ENCODE measurements at places on chromosomes 1 and 21.

DNA sequence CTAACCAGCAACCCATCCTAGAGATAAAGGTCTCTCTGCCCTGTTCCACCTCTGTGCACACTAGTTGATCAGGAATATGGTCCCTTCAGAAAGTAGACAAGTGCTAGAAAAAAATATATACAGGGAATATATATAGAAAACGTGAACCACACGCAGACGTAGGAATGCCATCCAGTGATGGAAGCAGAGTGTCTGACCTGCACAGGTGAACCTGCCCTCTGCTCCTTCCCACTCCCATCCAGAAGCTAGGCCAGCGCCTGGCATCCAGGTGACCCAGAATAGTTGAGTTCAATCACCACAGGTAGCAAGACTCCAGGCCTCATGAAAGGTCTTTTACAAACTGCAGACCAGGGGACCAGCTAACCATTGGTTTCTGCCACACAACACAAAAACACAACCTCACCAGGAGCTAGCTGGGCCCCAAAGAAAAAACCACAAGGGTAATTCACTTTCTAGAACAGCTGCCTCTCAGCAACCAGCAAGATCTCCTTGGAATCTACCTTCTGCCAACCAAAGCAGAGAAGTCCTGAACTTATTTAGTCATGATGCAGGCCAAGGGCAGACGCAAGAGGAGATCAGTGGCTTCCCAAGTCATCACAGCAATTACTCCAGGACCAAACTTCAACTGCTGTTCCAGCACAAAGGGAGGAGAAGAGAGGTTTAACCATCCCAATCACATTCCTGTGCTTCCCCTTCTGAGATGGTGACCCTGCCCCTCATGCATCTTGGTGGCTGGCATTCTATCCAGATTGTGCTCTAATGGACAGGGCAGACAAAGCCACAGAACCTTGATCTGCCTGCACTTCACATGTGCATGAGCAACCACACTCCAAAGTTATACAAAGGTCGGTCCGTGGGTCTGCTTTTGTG, 53.0 kb downstream of the GPR161 start:
- no peak for DNase-seq

DNA sequence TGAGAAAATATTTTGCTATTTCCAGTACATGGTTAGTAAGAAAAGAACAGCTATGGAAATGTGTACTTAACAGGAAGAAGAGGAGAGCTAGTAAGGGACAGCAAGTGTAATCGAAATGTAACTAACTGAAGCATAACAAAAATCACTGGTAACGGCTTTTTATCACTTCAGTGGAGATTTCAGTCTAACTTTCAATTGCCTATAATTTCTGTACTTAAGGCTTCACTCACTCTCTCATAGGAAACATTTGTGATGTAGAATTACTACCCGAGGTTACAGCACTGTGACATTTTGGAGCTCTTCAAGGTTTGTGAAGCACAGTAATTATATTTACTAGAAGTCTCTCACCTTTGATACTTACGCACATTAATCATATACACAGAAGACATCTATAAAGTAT, 1119.1 kb downstream of the AMY1C start:
- DNase-seq, result no peak

- no peak for DNase-seq
These were observed 77.4 kb downstream of the RUNX1 start for GRCh38 chr21:34971656-34972055.

DNA sequence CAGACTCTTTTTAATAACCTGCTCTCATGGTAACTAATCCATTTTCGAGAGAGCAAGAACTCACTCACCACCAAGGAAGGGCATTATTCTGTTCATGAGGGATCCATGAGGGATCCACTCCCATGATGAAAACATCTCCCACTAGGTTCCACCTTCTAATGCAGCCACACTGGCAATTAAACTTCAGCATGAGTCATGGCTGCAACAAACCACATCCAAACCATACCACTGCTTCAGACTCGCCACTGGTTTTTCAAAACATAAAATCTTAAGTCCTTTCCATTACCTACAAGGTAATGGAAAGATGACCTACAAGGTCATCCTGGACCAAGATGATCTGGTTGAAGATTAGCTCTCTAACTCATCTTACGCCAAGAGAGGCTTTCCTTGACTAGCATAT, 405.1 kb downstream of the VAV3 start:
- no peak for DNase-seq

- no peak for DNase-seq
These were observed 21.3 kb downstream of the OVAAL start for GRCh38 chr1:180579961-180580611.

- DNase-seq, result no peak
These were observed 8.5 kb upstream of the S100B start for GRCh38 chr21:46613391-46613790.

DNA sequence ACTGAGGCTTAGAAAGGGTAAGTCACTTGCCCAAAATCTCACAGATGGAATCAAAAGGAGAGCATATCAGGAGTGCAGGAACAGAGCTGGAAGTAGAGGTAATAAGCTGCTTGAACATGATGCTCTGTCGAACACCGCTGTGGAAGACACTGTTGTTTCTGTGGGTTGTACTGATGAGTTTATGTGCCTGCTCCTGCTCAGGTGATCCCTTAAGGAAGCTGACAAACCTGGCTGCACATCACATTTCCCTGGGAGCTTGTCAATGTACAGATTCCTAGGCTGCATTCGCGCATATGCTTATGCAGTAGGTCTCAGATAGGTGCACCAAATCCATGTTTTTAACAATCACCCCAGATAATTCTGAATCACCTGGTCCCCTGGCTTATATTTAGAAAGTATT, 79.7 kb downstream of the ZNF326 start:
- no peak for DNase-seq

DNA sequence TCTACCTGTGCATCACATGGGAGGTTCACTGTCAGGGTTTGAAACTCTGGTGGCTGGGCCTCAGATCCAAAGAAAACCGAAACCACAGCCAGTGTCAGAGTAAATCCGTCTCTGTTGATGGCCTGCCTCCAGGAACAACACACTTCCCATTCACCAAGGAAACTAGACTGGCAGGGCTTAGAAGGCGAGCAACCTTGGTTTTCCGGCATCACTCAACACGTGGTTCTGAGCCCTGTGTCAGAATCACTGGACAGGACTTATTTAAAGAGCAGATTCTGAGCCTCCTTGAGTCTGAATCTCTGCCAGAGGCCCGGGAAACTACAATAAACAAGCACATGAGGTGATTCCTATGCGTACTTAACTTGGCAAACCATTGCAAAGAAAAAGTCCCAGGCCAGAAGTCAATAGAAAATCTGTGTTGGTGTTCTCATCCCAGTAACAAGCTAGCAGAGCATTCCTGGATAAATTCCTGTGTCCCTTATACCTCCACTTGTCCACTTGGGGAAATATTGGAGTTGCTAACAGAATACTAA, 70.0 kb downstream of the KCTD3 start:
- DNase-seq, result no peak

DNA sequence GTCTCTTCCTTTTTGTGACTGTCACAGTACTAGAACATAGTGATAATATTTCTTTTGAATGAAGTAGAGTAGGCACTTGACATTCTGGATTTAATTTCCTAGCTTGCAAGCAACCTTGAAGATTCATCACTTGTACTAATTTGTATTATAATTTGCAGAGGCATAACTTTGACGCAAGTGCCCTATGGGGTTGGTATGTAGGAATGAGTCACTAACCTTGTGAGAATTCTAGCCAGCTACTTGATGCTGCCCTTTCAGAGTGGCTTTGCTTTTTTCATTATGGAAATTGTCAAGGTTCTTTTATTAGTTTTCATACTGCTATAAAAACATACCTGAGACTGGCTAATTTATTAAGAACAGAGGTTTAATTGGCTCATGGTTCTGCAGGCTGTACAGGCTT, 13.7 kb upstream of the DPH5 start:
- DNase-seq, result no peak

GRCh38 chr1:11961230-11961629, 19.0 kb upstream of the MFN2 start:
- DNase-seq, result no peak

- no peak for DNase-seq
These were observed 55.7 kb downstream of the XCL2 start for GRCh38 chr1:168488138-168488537.

GRCh38 chr1:112522621-112523020, 13.9 kb downstream of the WNT2B start:
- no peak for DNase-seq

DNA sequence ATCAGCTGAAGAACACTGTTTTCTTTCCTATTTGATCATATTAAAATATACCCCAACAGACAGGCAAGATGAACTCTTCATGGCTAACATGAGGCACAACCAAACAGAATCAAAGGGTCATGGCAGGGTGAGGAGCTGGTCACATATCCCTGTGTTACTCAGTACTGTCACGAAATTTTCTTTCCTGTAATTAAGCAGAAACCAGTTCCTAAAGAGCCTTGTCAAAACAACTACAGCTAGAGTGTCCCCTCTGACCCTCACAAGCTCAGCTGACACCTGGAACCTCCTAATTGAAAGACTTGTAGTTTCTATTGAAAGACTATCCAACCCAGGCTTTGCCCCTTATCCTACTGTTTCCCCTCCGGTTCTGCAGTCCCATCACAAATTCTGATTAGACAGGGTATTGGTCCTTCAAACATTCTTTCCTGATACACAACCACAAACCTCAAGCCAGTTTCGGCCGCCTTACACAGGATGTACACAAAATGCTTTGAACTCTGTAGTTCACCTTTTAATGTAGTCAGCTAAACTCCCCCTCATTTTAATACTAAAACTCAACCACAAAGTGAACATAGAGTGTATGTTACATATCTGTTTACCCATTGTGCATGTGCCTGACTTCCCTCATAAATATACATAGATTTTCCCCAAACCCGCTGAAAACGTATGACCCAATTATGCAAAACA, 651.9 kb downstream of the MRPL39 start:
- no peak for DNase-seq

DNA sequence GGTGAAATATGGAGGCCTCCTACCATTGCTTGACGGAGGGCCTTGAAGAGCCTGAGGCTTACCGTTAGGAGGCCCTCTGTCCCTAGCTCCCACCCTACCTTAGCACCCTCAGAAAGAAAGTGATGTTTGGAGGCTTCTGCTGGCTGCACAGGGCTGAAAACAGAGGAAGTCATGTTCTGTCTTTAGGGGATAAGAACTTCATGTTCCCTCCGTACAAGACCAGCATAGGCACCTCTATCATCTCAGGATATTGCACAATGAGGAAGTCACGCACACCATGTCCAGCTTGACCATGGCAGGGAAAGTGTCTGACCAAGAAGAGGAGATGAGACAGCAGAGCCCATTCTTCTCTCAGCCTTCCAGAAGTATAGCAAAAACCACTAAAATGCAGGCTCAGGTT, 13.8 kb downstream of the ADORA3 start:
- DNase-seq, result no peak

- DNase-seq, result no peak
These were observed 35.5 kb downstream of the KIRREL1 start for GRCh38 chr1:158028969-158029368.

DNA sequence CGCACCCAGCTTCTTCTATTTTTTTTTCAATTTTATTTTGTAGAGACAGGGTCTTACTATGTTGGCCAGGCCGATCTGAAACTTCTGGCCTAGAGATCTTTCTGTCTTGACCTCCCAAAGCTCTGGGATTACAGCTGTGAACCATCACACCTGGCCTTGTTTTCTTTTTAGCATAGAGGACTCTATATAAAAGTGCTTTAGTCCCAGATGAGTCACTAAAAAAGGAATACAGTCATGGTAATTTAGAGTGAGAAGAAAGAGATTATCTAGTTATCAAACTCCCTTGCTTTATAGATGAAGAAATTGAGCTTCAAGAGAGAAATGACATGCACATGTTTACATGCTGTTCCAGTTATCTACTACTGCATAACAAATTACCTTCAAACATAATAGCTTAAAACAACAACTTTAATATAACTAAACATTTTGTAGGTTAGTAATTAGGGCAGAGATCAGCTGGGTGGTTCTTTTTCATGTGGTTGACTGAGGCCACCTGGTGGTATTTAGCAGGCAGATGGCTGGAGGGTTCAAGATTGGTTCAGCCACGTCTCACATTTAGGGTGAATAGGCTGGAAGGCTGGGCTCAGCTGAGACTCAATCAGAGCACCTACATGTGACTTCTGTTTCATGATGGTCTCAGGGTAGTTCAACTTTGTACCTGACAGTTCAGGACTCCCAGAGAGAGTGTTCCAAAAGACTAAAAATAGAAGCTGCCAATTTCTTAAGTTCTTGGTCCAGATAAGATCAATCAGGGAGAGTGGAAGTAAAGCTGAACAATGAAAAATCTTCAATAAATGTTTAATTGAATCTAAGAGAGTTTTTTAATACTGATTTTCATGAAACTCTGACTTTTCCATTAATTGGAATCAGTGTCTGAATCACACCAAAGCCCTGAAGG, 16.9 kb upstream of the MTF2 start:
- peak; percentile 37 for DNase-seq

DNA sequence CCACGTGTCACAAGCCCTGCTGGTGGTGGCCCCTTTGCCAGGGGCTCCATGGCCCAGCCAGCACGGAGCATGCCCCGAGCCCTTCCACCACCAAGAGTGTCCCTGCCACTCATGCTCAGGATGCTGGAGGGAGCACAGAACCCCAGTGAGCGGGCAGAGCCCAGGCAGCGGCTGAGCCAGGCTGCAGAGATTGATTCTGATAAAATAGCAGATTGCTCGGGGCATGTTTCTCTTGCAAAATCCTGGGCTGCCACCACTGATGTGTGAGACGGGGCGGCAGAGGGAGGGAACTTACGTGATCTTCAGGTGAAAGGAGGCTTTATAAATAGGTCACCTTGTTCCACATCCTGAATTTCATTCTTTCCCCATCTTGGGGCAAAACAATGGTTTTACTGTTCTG, 53.2 kb downstream of the SPSB1 start:
- no peak for DNase-seq

DNA sequence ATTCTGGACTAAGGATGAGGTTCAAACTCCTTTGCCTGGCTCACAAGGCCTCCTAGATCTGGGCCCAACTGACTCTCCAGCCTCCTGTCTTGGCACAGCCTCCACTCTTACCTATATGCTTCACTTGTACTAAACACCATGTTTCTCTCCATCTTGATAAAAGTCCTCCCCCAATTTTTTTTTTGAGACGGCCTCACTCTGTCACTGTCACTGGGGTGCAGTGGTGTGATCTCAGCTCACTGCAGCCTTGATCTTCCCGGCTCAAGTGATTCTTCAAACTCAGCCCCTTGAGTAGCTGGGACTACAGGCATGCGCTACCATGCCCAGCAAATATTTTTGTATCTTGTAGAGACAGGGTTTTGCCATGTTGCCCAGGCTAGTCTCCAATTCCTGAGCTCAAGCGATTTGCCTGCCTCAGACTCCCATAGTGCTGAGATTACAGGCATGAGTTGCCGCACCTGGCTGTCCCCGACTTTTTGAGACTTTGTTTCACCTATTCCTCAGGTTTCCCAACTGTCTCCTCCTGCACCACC, 39.7 kb downstream of the CD34 start:
- DNase-seq, result no peak
